ENCODE measurements at places on chromosomes 11 and 22.

- no peak for DNase-seq
Observed at GRCh38 chr22:30309951-30310741, 16.6 kb downstream of the TBC1D10A start.

DNA sequence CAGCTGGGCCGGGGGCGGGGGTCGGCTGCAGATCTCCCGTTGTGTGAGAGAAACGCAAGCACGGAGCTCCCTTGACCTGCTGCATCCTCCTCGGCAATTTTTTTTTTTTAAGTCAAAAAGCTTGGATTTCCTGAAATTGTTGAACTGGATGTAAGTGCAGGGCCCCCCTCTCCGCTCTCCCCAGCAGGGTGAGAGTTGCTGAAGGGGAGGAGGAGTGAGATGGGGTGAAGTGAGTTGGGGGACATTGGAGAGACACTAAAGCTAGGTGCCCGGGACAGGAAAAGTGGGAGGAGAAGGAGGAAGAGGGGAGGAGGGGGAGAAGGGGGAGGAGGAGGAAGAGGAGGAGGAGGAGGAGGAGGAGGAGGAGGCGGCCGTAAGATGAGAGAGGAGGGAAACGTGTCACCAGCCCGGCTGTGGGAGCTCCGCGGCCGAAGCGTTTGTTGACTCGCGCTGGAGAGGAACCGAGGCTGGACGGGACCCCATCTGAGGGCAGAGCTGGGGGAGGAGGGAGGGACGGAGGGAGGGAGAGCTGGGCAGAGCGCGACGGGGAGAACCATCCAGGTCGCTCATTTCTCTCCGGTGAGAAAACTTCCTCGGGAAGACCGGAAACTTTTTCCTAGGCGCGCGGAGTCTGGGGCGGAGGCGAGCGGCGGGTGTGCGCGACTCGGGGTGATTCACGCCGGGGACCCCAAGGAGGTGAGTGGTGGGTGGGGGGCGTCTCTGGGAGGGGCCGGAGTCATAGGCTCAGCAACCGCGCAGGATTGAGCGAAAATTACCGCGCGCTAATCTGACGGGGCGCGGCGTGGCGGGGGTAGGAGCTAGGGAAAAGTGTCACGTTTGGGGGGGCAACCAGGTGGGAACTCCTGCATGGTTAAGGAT lies 80.2 kb downstream of the PRR5L start:
- no peak for DNase-seq

- DNase-seq = no peak
Observed at GRCh38 chr11:74641289-74641688, 48.9 kb downstream of the POLD3 start.

- DNase-seq = no peak
Observed at GRCh38 chr22:35891442-35891841, 137.2 kb downstream of the RBFOX2 start.

Data from stimulated activated CD8-positive, alpha-beta memory T cell treated with anti-CD3 and anti-CD28 coated beads, Interleukin-2, amount 100 ng/mL, for 48 hours (primary cell).